AG04449 (cell line): ENCODE measurements at places on chromosomes 12 and 14.

DNA sequence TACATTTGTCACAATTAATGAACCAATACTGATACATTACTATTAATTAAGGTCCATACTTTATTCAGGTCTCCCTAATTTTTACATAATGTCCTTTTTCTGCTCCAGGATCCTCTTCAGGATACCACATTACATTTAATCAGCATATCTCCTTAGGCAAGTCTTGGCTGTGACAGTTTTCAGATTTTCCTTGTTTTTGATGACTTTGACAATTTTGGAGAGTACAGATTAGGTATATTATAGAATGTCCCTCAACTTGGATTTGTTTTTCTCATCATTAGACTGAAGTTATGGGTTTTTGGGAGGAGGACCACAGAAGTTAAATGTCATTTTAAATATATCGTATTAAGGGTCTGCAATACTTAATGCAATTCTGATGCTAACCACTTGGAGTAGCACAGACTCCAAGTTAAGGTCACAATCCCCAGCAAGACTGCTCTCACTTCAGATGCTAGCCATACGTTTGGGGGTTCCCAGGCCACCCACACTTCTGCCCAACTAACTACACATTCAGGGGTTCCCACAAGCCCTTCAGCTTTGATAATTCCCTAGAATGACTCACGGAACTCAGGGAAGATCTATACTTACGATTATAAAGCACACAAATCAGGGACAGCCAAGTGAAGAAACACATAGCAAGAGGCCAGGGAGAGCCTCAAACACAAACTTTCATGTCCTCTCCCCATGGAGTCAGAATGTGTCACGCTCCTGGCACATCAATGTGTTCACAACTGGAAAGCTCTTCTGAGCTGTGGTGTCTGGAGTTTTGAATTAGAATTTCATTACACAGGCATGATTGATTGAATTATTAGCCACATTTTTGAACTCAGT is 17.0 kb upstream of the NUBPL start:
- no peak for DNase-seq

- DNase-seq, result no peak
These were observed 39.1 kb downstream of the TSPAN11 start for GRCh38 chr12:30965613-30965985.

DNA sequence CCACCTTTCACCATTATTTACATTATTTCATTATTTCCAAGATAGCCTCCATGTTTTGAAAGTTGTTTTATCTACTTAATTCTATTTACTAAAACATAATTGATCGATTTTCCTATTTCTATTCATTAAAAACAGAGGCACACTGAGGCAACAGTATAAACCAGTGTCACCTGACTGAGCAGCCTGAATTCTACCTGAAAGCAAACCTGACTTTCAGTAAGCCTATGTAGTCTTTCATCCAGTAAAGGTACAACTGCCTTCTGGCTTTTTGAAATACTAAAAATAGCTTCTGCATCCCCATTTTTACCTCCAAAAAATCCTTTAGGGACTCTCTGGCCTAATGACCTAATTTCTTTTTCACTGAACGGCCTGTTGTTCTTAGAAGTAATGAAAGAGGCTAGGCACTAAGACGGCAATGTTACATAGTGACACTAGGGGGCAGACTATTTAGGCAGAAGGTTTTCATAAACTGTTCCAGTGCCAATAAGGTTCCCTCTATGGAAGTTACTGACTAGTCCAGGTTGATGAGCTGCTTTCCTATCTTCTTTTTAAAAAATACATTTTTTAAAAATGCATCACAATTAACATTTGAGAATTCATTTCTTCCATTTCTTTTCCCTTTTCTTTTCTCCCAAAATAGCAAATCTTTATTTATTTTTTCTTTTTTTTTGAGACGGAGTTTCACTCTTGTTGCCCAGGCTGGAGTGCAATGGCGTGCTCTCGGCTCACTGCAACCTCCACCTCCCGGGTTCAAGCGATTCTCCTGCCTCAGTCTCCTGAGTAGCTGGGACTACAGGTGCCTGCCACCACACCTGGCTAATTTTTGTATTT is 17.5 kb downstream of the ANAPC5 start:
- DNase-seq, result peak; percentile 36

DNA sequence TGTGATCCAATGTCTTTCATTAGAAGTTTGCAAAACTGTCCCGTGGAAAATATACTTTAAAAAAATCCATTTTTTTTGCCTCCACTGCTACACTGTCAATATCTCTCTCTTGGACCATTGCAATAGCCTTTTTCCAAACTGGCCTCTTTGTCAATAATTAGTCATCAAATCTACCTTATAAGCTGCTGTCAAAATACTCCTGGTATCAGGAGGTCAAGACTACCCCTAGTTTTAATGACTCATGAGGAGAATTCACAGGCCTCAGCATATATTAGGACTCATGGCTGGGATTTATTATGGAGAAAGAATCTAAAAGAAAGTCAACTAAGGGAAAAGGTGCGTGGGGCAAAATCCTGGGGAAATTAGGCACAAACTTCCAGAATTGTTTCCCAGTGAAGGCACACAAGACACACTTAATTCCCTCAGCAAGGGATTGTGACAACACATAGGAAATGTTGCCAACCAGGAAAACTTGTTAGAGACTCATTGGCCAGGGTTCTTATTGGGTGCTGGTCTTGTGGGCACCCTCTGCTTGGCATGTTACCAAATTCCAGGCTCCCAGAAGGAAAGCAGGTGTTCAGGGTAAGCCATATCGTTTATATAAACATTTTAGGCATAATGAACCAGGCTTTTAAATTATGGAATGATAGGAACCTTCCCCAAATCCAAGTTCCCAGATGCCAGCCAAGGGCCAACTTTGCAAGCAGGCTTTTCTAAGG is 56.1 kb downstream of the TMEM117 start:
- no peak for DNase-seq

GRCh38 chr12:113186033-113186365 is 478 bp downstream of the RITA1 start:
- no peak for DNase-seq

DNA sequence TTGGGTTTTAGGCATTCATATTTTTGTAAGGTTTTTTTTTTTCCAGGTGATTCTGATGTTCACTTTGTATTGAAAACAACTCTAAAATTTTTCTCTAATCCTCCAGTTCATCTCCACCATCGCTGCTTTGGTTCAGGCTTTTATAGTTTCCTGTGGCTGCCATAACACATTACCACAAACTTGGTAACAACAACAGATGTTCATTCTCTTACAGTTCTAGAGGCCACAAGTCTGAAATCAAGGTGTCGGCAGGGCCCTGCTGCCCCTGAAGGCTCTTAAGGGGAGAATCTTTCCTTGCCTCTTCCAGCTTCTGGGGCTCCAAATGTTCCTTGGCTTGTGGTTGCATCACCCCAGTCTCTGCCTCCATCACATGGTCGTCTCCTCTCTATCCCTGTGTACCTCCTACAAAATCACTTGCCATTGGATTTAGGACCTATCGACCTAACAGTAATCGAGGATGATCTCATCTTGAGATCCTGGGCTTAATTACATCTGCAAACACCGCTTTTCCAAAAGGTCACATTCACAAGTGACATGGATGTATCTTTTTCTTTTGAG is 55.2 kb downstream of the PELI2 start:
- no peak for DNase-seq

DNA sequence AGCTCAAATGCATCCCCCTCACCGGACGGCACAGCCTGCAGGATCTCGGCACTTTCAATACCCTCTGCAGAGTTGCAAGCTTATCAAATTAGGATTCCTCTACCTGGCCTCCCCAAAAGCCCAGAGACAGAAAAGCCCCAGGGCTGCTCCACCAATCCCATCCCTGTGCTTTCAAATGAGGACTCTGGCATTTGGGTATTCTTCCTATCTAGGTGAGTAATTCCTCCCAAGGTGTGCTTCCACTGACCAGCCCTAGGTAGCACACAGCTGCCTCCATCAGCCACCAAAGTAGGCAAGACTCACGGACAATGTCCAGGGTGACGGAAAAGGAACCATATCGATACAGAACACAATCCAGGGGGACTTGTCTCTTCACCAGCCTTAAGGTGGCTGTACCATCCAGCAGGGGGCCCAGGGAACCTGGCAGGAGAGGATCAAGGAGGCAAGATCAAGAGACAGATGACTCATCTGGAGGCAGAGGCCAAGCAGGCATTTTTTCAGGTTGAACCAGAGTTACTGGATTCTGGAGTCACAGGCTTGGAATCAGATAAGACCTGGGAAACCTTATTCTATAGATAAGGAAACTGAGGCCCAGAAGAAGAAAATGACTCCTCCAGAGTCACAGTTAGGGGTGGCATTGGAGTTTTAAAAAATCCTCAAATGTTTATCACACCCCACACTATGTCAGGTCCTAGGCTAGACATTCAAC is 9.9 kb downstream of the PMEL start:
- DNase-seq, result no peak

DNA sequence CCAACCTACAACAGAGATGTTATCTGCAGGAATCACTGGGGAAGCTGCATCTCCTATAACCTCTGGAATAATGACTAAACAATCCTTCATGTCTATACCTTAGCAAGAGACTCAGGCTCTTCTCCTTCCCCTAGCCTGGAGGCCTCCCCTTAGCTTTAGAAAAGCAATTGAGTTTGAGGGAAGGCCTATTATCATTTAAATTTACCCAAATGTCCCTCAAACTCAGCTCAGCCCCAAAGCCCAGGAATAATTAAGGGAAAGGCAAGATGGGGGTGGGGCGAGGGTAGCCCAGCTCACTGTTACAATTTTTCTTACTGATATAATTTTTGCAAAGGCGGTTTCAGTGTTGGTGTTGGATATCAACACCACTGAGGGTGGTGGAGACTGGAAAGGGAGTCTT is 151.4 kb upstream of the EEA1 start:
- DNase-seq, result no peak

GRCh38 chr12:94202245-94203180 is 54.1 kb downstream of the PLXNC1 start:
- no peak for DNase-seq

DNA sequence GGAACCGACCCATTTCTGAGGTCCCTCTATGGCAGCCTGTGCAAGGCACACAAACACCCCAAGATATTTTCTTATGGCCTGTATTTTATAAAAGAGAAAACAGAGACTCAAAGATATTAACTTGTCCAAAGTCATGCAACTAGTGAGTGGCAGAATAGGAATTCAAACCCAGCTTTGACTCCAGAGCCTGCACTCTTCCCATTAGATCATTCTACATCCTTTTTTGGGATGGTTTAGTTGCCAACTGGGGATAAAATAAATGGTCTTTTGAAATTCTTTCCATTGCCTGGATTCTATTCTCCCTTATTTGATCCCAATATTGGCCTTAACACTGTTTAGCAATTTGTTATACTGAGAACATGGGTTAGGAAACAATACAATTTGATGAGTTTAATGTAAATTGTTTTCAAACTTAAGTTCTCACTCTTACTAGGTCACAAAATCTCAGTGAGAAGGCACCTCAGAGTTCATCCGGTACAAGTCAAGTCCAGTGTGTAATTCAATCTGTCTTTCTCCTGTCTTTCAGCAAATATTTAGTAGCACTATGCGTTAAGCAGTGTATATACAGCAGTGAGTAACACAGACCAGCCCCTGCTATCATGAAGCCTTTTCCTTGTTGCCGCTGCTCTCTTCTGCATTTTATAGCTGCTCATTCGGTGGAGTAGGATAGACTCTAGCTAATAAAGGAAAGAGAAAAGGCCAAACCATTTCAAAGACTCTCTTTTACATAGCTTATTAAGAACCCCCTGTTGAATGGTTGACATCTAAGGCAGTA is 162.1 kb upstream of the IFNG-AS1 start:
- DNase-seq, result no peak

GRCh38 chr14:91366749-91367148 is 50.9 kb downstream of the CCDC88C start:
- no peak for DNase-seq

DNA sequence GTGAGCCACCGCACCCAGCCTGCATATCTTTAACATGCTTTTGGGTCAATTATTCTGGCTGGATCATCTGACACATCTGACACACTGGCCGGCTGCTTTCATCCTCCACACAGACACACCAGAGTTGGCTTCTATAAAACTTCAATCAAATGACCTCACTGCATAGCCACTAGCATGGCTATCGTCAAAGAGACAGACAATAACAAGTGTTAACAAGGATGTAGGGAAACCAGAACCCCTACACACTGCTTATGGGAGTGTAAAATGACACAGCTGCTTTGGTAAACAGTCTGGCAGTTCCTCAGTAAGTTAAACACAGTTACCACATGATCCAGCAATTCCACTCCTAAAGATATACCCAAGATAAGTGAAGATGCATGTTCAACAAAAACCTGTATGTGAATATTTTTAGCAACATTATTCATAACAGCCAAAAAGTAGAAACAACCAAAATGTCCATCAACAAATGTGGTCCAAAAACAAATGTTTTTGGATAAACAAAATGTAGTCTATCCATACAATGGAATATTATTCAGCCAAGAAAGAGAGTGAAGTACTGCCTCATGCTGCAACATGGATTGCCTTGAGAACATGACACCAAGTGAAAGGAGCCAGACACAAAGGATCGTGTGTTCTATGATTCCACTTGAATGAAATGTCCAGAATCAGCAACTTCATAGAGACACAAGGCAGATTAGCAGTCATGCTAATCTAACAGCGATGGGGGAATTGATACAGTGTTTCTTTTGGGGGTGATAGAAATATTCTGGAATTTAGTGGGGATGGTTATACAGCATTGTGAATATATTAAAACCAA is 10.1 kb downstream of the KDM2B start:
- no peak for DNase-seq

DNA sequence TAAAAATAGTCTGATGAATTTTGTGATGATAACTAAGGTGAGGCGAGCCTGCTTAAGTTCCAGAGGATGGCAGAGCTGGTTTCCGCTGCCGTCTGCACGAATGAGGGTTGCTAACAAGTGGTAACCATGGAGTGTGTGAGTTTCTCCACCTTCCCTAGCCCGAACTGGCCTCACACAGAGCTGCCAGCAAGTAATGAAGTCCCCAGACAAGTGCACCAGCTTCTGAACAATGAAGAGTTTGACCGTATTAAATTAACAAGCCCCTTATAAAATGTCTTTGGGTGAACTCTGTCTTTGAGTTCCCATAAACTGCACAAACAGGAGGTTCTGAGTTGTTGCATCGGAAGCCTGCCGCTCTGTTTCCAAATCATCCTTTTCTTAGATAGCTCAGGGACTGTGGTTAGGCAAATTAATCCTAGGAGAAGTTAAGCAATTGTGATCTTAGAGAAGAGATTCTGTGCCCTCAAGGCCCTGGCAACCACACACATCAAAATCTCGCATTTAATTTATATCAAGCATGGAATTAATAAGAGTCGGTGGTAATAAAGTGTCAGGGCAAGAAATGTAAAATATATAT is 274.1 kb upstream of the DAAM1 start:
- DNase-seq, result no peak

- no peak for DNase-seq
These were observed 45.7 kb upstream of the CPM start for GRCh38 chr12:68978678-68979077.

- DNase-seq, result no peak
These were observed 9.2 kb downstream of the GLIPR1 start for GRCh38 chr12:75489613-75490210.

- no peak for DNase-seq
These were observed 36.8 kb downstream of the CCDC88C start for GRCh38 chr14:91380610-91381371.

DNA sequence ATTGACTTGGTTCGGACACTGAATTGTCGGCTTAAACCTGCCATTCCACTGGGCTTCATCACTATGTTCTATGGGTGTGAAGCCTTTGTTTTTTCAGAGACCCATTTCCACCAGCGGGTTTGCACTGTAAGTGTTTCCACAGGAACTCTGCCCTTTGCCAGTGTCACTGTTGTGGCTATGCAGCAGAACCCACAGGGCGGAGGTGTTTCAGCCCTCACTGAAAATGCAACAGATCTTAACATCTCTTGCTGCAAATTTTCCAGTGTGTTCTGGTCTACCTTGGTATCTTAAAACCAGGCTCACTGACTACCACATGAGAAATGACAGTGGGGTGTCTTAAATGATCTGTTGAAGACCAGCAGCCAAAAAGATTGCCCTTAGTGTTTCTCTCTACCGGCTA is 21.1 kb downstream of the PRKCH start:
- no peak for DNase-seq
